Tibial artery (tissue), 4 donors: ENCODE measurements at places on chromosomes 12 and 14.
A peak's percentile ranks its signal among the peaks of the same experiment; 100 is the strongest.

DNA sequence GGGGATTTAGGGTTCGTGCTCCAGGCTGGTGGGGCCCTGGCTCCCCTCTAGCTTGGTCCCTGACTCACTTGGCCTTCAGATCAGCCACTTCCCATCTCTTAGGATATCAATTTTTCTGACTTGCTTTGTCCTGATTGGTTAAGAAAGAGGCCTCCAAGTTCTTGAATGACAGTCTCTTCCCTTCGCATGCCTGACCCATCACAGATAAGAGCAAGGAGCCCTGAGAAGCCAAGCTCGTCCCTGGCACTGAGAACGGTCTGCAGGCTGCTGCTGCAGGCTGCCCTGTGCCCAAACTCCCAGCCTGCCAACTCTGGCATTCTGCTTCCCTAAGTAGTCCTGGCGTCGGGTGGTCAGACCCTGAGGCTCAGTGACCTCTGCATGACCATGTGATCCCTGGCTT lies 794 bp upstream of the LRTM2 start:
- DNase-seq = no peak

GRCh38 chr12:64760808-64761573 lies 1.8 kb upstream of the GNS start:
- DNase-seq = no peak

DNA sequence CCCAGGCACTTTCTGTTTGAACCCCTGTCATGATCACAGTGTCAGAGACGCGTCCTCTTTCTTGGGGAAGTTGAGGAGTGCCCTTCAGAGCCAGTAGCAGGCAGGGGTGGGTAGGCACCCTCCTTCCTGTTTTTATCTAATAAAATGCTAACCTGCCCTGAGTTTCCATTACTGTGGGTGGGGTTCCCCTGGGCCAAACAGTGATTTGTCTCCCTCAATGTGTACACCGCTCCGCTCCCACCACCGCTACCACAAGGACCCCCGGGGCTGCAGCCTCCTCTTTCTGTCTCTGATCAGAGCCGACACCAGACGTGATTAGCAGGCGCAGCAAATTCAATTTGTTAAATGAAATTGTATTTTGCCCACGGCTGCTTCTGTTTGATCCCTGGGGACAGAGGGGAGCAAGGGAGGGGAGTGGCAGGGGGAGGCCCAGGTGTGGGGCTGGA lies 5.1 kb downstream of the SHMT2 start:
- DNase-seq = no peak

DNA sequence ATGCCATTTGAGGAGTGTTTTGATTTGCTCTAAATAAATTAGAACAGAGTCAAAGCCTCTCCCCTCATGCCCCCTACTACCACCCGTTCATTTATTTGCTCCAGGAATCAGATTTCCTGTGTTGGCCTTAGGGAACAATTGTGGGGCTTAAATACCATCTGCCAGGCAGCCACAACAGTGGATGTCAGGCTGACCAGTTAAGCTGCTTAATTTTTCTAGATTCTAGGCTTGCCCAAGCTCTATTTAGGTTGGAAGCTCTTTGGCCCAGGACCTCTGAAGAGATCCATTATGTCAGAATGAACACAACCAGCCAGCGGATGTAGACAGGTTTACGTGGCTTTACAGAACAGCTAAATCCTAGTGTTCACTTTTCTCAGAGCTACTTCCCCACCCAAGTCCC lies 1.0 kb upstream of the TIMELESS start:
- DNase-seq = no peak

DNA sequence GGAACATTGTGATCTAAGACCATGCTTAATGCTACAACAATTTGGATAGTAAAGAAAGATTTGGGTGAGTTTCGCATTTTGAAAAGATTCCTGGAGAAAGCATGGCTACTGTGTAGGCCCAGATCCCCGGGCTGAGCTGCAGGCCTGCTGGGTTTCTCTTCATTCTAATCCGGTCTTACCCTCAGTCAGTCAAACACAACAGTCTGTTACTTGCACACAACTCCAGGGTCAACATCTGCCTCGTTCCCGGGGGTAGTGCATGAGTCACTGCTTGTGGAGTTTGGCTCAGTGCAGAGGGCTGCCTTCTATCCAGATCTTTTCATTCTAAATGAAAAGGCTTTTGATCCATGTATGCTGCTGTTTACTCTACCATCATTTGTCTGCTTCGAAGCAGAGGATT lies 60.4 kb upstream of the SEL1L start:
- DNase-seq = peak; percentile 76

- no peak for DNase-seq
Observed at GRCh38 chr14:99660794-99661193, 15.9 kb downstream of the HHIPL1 start.

DNA sequence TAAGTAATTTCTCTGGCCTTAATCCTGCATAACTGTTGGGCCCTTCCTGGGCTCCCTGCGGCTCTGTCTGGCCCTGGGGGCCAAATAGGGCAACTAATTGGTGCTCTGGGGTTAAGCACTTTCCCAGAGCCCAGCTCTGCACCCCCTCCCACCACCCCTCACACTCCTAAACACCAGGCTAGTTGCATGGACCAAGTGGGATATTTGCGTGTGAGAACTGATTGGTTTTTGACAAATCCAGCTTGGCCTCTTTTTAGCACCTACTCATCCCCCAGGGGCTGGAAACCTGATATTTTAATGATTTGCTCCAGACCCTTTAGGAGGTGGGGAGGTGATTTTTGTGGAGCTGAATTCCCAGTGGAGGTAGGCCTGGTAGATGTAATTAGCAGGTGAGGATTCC lies 91.9 kb downstream of the DICER1 start:
- no peak for DNase-seq

- peak; percentile 63 for DNase-seq
Observed at GRCh38 chr12:53207042-53207441, at the start of gene ITGB7. Gene ITGB7 (minus strand): TSS chr12:53207251. CDS start chr12:53200443, 6,808 bp downstream.
